ENCODE measurements at places on chromosomes 3 and 15.

DNA sequence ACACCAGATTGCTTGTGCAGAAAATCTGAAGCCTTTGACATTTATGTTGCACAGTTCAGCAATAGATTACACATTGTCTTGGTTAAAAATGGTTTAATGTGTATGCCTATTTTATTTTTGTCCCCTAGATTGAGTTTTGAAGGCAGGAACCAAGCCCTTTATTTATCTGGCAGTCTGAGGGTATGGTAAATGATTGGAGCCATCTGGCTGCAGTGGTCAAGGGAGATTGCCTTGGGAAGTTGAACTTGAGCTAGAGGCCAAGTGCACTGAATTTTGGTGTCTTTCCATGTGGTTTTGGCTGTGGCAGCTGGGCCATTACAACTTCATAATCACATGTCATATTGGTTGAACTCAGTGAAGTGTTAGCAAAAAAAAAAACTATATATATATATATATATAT is 248.7 kb upstream of the C2CD4B start:
- DNase-seq: no peak

DNA sequence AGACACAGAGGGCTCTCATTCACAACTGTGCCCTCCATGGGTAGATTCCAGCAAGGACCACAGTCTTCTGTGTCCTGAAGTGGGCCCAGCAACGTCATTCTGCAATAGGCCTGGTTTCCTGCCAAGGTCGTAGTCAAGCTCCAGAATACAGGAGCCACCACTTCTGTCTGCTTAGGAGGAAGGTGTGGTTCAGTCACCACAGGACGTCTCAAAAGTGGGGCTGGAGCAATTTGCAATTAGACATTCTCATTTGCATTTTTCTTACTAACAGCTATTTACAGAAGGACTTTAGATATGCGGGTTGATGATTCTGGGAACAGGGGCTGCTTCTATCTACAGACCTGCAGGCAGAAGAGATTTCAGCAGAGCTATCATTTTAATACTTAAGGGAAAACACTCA is 58.7 kb upstream of the MYRIP start:
- no peak for DNase-seq

GRCh38 chr3:42804831-42805132 is 492 bp upstream of the HIGD1A start:
- DNase-seq: no peak

DNA sequence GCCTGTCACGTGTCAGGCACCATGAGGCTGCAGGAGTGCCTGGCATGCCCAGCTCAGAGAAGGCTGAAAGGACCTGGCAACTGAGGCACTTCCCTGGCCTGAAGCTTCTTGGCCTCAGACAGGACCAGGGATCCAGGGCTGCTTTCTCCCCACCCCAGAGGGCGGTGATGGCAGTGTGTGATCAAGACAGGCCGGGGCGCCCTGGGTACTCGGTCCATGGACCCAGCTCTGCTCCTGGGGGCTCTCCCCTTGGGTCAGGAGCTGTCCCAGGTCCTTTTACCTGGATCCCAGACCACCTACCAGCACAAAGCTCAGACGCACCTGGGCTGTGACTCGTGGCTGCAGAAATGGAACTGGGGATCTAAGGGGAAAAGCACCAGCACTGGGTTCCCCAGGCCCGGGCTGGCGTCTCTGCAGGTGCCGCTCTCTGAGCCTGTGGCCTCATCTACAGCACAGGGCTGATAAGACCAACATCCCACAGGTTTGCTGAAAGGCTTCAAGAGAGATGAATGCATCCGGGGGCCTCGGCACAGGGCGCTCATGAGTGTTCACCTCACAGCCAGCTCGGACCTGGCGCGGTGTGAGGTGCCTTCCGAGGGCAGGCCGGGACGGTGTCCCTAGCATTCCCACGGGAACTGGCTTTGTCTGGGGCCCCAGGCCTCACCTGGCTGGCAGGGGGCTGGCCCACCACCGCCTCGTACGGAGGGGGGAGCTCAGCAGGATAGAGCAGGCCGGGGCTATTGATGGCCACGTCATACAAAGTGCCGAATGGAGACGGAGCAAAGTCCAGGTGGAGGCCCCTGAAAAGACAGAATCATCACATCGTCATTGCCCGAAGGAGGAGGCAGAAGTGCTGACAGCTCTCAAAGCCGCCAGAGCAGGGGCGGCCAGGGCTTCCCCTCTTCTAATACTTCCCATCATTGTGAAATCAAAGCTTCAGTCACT is 133.6 kb downstream of the NSMCE3 start:
- no peak for DNase-seq

DNA sequence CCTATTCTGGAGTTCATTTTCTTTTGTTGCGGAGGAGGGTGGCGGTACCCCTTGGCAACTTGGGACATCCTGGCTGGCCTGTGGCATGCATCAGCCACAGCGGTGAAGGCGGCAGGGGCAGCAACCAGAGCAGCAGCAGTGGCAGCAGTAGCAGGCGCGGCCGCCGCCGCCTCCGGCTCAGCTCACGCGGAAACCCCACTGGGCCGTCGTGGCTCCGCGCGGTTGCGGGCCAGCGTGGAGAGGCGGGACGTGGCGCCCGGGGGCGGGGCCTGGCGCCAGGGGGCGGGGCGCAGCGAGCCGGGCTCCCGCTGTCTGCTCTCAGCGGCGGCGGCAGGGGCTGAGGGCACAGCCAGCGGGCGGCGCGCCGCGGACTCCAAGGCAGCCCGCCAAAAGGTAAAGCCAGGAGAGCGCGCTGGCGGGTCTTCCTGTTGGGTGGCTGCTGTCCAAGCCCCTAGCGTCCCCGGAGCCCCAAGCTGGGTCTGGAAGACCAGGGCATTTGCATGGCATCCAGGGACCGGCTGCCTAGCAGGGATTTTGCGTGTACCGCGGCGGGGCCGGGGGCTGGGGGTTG is 334.4 kb upstream of the THRB start:
- DNase-seq: no peak

GRCh38 chr15:33524274-33524673 is 213.5 kb downstream of the RYR3 start:
- DNase-seq: no peak

DNA sequence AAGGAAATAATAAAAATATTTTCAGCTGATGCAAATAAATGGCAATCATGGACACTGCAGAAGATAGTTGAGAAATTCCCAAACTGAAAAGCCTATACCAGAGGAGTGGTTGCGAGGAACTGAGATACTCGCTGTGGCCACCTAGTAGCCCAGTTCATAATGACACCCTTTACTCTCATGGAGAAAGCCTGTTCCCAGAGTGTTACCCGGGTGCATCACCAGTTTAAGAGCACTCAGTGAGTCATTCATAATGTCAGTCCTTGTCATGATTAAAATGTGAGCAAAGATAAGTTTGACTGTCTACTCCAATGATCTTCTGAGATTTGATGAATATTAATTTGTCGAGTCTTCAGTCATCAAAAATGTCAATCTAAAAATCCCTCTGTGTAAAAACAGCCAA is 138.4 kb upstream of the LRRC3B start:
- DNase-seq: peak; percentile 1

DNA sequence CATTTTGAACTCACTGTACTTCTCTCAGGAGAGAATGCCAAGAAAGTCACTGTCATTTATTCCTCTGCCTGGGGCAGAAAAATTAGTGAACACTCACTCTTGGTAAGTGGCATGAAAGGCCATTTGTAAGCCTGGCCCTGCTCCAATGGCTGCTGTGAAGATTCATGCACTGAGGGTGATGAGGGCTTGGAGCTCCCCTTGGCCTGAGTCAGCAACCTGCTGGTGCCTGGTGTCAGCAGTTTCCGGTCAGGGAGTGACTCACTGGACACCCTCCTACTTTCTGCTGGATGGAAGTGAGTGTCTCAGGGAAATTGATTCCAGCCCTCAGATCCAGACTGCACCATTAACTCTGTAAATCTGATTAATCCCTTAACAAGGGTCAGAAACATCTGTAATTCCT is 37.6 kb downstream of the TRA2B start:
- DNase-seq: peak; percentile 69

DNA sequence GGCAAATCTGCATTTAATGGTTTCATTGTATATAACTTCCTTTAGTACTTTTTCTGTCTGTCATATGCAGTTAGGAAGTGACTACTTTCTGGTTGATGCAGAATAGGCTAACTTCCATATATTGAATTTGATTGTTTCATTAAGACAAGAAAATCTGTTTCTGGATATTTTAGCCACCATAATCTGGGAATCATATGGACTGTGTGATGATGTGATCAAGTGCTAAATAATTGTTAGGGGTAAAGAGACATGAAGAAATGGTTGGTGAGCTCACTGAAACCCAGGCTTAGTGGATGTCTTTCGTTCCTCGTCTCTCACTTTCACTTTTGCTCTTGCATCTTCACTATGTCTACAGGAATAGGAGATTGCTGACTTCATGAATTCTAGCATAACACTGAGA is 3.5 kb upstream of the MNS1 start:
- DNase-seq: no peak

DNA sequence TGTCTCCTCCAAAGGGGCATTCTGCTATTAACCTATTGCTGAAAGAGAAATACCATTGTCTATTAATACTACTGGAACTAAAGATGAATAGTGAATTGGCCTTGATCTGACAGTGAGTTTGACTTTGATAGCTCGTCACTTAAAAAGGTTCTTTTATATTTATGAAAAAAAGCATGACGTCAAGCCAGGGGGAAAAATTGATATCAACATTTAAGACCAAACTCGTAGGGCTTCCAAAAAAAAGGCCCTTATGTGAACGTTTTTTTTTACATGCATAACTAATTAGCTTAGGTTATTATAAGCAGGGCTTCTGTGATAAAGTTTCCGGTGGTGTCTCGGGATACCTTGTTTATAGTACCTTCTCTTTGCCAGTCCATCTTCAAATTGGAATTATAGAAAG is 63.3 kb upstream of the SAMMSON start:
- no peak for DNase-seq

GRCh38 chr15:40498891-40499290 is 28.1 kb downstream of the CHST14 start:
- DNase-seq: no peak

DNA sequence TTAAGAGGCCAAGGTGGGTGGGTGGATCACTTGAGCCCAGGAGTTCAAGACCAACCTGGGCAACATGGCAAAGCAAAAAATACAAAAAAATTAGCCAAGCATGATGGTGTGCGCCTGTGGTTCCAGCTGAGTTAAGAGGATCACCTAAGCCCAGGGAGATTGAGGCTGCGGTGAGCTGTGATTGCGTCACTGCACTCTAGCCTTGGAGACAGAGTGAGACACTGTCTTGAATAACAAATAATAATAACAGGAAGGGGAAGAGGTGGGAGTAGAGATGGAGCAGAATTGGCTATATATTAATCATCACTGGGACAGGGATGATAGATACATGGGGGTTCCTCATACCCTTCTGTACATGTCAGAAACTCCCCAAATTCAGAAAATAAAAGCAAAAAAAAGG is 23.8 kb upstream of the NMB start:
- DNase-seq: no peak

DNA sequence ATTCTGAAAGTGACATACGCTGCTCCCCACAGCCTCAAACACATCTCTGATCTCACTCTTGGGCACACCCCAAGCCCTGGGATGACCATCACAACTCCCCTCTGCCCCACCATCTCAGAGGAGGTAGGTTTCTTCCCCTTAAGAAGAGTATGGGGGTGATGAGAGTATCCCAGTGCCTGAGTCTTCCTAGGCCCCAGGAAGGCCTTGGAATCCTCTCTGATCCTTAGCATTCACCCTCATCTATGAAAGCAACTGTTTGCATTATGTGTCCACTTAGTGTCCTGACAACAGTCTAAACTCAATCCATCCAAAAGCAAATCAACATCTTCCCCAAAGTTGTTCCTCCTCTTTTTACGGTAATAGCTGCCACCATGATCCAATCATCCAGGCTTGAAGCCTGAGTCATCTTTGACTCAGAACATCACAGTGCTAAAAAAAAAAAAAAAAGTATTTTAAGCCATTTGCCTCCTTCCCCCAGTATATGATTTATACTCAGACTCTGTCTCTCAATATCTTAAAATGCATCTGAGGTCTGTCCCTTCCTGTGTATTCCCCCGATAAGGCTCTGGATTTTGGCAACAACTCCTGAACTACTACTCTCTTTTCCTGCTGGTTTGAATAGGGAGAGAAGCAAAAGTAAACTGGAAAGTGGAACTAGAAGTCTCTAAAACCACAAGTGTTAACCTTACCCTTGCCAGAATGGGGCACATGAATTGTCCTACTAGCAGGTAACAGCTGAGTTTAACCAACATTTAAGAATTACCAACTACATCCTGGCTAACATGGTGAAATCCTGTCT is 22.5 kb downstream of the POPDC2 start:
- DNase-seq: no peak

DNA sequence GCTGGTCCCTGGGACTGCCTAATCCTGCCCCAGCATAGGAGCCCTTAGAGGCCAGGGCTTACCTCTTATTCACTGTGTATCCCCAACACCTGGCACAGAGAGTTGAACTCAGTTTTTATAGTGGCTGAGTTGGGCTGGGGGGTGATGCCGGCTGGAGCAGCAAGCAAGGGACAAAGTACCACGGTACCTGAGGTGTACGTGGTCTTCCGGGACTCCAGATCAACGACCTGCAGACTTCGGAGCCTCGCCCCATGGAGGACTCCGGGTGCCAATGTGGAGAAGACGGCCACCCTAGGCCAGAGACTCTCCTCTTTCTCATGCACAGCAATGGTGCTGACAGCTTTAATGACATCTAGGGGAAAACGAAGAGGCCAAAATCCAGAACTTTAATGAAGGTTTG is 8.1 kb downstream of the WDR73 start:
- no peak for DNase-seq

GRCh38 chr3:11248596-11248995 is 23.6 kb upstream of the ATG7 start:
- no peak for DNase-seq

DNA sequence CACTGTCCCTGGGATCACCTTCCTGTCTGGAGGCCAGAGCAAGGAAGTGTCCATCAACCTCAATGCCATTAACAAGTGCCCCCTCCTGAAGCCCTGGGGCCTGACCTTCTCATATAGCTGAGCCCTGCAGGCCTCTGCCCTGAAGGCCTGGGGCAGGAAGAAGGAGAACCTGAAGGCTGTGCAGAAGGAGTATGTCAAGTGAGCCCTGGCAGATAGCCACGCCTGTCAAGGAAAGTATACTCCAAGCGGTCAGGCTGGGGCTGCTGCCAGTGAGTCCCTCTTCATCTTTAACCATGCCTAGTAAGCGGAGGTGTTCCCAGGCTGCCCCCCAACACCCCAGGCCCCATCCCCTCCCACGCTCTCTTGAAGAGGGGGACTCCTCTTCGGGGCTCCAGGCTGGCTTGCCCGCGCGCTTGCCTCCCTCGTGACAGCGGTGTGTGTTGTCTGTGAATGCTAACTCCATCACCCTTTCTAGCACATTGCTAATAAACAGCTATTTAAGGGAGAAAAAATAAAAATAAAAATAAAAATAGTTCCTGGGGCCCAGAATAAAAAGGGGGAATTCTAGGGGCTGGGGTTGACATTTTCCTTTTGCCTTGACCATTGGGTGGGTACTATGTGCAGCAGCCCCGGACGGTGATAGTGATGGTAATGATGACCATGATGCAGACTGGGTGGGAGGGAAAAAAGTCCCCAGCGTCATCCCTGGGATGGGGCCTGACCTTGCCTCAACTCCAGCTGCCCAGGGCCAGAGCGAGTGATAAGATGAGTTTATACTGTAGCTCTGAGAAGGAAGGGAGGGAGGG is 3.3 kb upstream of the ALAS1 start:
- no peak for DNase-seq

GRCh38 chr15:77436822-77437221 is 16.1 kb downstream of the HMG20A start:
- DNase-seq: no peak

GRCh38 chr3:115549071-115549470 is 74.2 kb upstream of the GAP43 start:
- no peak for DNase-seq

Measured in HepG2 (cell line).